ENCODE measurements at places on chromosomes 16 and 17.

GRCh38 chr17:56817066-56817465 is 16.7 kb downstream of the C17orf67 start:
- DNase-seq: no peak

GRCh38 chr16:29765167-29766032 is 12.7 kb upstream of the ZG16 start:
- no peak for DNase-seq

GRCh38 chr17:80447790-80448189 is 28.6 kb downstream of the NPTX1 start:
- peak; percentile 66 for DNase-seq

GRCh38 chr16:85465328-85466303 is 147.5 kb upstream of the GSE1 start:
- DNase-seq: peak; percentile 34

DNA sequence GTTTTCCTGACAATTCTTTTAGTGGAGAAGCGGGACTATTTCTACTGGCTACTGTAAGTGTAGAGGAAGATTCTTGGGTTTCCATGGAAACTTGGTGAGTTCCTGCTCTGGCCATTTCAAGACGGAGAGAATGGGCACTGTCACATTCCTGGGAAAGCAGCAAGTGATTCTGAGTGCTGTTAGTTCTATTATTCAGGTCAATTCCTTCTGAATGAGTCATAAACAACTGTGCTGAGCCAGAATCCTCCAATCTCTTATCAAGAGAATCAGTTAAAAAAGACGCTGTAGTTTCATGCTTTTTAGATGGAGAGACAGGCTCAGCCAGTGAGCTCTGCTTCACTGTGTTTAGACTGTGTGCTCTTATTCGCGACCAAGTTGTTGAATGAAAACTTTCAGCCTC is 19.6 kb downstream of the AKAP10 start:
- DNase-seq: peak; percentile 71

DNA sequence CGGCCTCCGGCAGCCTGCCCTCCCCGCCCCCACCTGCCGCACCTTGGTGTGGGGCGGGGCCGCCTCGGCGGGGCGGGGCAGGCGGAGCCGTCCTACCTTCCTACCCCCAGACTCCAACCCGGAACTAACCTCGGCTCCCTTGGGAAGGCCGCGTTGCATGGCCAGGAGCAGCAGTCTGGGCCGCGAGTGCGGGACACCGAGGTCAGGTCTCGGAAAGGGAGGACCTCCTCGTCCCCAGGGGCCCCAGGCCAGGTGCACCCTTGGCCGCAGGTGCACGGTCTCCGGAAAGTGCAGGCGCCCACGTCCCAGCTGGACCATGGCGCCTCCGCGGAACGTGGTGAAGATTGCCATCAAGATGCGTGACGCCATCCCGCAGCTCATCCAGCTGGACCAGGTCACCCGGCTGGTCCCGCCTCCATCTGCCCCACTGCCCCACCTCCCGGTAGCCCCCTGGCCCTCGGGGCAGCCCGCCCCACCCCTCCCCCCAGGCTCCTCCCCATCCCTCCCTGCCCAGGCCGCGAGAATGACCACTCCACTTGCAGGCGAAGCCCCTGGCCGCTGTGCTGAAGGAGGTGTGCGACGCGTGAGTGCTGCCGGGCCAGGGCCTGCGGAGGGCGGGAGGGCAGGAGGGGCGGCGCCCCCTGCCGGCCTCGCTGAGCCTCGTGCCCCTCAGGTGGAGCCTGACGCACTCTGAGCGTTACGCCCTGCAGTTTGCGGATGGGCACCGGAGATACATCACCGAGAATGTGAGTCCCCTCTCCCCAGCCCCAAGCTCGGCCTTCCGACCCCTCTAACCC is at the start of gene ELMO3:
TSS of gene ELMO3 (plus strand) at position 121 of the 797 bp plus-strand sequence. CDS start at position 317, 196 bp downstream.
- peak; percentile 79 for DNase-seq

GRCh38 chr17:79331492-79331891 is 256.9 kb downstream of the ENGASE start:
- DNase-seq: no peak

DNA sequence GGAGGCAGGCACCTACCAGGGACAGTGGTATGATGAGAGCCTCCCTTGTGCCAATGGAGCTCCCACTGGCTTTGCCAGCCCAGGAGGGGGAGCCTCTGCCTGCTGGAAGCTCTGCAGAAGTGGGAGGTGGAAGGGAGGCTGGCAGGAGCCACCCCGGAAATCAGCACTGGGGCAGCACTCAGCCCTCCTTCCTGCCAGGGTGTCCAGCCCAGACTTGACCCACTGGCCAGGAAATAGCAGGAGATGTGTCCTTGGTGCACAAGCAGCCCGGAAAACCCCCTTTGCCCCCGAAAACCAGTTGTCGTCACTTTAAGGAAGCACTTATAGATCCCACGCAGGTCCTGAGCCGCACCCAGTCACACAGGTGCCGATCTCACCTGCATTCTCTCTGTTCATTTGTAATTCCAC is 49.3 kb upstream of the CACNG4 start:
- peak; percentile 76 for DNase-seq

GRCh38 chr17:1492249-1493206 is at the start of gene MYO1C:
Gene MYO1C (minus strand): TSS chr17:1492686. CDS start chr17:1492487, 199 bp downstream.
- no peak for DNase-seq

DNA sequence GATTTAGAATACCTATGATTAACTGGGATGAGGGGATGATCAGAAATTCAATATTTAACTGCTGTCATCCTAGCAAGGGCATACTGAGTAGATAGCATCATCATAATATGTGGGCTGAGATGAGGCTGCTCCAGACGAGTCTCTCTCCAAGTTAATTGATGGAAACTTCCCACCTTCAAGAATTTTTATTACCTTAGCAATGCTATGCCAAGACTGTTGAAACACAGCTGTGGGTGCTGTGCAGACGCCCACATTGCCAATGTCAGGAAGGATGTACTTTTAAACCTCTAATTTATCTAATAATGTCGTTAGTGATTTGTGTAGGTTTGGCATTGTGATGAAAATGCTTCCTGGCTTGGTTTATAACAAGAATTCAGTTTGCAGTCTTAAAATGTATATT is 170.4 kb downstream of the TRIM37 start:
- no peak for DNase-seq

DNA sequence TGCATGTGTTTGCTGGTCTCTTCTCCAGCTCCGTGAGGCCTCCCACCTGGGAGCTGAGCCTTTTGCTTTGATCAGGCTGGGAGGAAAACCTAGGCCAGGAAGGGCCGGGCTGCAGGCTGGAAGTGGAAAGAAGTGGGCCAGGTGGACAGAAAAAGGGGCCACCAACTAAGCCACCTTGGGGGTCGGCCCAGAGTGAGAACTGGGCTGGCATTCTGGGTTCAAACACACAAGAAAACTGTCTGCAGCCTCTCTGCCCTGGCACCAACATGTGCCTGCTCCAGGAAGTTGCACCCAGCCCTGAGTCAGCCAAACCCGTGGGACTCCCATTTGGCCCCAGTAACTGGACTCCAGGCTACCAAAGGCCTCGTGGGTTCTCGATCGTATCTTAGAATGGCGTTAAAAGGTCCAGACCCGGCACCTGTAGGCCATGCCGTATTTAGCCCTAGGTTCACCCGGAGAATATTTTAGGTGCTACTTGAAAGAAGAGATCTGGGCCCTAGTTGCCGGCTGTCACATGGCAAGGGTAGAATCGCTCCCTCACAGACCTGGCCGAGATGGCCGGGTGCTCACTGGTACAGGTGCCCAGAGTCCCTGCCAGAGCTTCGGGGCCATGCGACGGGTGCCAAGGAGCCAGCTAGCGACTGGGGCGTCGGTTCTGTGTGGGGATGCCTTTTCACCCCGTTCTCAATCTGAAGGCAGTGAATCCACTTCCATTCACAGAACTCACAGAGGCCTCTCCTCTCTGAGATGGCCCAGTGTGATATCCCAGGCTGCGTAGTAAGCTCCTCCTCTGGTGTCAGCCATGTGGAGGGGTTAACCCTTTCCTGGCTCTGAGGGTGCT is 236.6 kb downstream of the MRTFB start:
- DNase-seq: peak; percentile 61

DNA sequence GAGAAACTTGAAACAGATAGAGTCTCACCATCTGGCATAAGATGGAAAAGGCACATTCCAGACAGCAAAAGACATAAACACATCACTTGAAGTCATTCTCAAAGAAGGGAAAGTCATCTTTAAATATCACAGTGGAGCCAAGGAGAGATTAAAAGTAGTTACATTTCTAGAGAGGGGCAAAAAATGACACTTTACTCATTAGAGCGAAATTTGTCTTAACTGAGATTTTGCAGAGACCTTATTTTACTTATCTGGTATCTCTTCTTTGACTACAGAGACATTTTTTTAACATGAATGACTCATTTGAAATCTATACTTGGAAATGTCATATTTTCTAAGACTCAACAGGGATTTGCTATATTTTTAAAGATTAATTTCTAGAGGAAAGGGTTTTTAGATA is 339.0 kb upstream of the KIF2B start:
- no peak for DNase-seq

GRCh38 chr16:86529160-86529559 is 18.8 kb downstream of the FOXF1 start:
- DNase-seq: no peak

- no peak for DNase-seq
Measured at GRCh38 chr17:8039611-8040168, 831 bp downstream of the ALOX15B start.

- peak; percentile 78 for DNase-seq
Measured at GRCh38 chr17:74569020-74570003, 2.0 kb upstream of the CD300H start.
